ENCODE measurements at places on chromosomes 7 and 10.

DNA sequence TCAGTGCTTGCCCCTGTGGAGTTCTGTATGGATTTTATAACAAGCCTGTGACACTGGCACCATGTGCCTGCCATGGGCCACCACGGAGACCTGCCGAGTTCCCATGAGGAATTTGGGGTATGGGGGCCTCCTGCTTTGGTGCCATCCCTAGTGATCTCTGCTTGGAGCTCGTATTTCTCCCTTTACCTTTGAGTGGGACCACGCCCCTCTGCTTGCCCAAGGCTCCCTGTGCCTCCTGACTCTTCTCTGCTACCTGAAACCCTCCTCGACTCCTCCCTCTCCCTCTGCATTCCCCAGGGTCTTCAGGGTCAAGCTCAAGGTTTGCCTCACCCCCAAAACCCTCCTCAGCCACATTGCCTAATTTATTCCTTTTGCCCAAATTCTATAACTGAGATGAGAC is 225.0 kb downstream of the BUB3 start:
- no peak for DNase-seq

DNA sequence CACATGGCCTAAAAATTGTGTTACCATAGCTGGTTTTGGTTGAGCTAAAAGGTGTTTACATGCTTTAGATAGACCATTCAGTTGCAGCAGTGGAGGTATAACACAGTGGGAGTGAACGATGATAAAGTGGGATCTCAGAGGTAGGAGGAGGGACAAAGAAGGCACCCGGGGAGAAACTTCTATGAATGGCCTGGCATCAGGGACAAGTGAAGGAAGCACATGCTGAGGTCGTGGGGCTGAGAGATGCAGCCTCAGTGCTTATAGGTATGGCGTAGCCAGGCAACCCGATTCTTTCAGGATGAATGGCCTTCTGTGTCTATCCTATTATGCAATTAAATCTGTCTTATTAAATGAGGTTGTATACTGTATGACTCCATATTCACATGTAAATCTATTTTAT is 3.9 kb upstream of the CDK6 start:
- no peak for DNase-seq

- DNase-seq, result no peak
Observed at GRCh38 chr10:118542205-118542604, 53.2 kb downstream of the PRLHR start.

GRCh38 chr10:35606430-35606829 is 1.3 kb downstream of the GJD4 start:
- no peak for DNase-seq

GRCh38 chr10:31709476-31709875 is 219.2 kb downstream of the ARHGAP12 start:
- DNase-seq, result no peak

- DNase-seq, result no peak
Observed at GRCh38 chr10:89343089-89343767, 15.4 kb downstream of the IFIT3 start.

DNA sequence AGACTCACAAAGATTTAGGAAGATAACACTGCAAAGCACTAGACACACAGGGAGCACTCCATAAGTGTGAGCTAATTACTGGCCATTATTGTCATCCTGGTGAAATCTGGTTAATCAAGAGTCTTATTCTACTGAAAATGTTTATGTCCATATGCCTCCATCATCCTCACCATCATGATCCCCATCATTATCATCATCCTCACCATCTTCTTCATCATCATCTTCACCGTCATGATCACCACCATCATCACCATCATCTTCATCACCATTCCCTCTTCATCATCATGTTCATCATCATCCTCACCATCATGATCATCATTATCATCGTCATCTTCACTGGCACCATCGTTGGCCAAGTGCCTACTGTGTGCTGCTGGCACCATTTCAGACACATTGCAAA is 76.3 kb upstream of the CARD11 start:
- DNase-seq, result no peak

DNA sequence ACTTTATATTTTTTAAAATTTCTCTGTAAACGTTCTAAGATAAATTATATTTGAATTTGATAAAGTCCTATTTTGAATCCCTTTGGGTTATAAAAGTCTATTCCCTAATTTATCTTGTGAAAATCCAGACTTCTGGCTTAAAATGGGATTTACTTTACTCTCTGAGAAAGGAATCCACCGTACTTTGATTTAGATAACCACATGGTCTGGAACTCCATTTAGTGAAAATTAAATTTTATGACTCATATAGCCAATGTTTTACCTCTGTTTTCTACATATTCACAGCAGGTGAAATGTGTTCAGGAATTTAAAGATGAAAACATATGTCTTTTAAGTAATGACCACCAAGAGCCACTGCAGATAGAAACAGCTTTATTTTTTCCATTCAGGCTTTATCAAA is 141.8 kb upstream of the FGFR2 start:
- DNase-seq, result no peak

DNA sequence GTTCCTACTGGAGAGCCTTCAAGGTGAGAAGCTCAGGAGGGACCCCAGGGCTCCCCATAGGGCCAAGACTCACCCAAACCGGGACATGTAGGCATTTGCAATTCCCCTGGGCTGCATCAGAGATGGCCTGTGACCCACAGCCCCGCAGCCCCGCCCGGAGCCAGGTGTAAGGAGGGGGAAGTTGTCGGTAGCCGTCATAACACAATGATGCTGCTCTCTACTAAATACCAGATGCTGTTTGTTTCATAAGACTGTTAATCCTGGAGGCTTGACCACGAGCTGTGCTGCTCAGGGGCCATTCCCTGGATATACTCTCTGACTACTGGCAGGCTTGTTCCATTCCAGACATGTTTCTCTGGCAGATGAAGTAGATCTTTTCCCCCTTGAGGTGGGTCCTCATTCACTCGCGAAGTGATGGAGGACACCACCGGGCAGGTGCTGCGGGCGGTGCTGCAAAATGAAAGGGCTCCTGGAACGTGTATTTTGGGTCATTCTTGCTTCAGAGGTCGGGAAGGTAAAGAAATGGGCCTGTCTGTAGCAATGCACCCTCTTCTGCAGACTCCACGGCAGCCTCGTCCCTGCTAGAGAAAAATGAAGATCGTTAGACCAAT is 61.1 kb downstream of the MKI67 start:
- no peak for DNase-seq

- no peak for DNase-seq
Observed at GRCh38 chr7:127571741-127572505, 13.5 kb downstream of the GCC1 start.

DNA sequence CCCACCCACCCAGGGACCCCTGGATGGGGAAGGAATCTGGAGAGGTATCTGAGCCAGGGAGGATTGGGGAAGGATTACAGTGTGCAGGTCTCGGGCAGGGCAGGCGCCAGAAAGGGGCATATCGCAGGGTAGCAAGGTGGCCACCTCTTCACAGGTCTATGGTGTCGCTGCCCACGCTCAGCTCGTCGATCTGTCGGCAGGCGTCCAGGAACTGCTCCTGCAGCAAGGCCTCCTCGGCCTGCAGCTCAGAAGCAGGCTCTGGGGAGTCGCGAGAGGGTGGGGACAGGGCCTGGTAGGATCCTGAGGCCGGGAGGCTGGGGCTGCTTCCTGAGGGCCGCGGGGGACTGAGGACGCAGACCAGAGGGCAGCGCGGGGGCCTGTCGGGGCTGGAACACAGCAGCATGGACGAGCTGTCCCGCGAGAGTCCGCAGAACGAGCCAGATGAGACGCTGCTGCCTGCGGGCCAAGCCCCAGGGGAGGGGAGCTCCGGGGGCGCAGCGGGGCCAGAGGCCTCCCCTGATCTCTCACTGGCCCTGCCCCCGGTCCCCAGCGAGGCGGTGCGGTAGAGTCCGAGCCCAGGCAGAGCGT is 7.1 kb upstream of the RBM28 start:
- DNase-seq, result no peak

GRCh38 chr10:60795465-60796202 is 17.4 kb downstream of the CDK1 start:
- DNase-seq, result no peak

GRCh38 chr7:155585532-155585895 is 39.2 kb upstream of the CNPY1 start:
- no peak for DNase-seq

DNA sequence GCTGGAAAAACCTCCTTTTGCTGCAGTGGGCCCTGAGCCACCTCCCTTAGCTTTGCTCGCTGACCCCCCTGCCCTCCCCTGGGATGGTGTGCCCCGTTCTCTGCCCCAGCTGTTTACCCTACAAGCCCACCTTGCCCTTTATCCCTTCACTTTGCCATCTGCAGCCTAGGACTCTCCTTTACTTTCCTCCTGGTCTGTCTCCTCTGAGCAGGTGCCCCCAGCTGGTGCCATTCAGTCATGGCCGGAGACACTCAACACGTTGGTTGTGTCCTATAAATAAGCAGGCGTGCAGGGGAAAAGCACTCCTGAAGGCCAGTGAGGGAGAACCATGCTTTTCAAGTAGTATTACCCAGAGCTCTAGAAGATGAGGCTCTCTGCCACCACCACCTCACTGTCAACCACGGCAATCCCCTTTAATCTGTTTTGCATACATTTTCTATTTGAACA is 6.1 kb downstream of the RASSF4 start:
- no peak for DNase-seq

DNA sequence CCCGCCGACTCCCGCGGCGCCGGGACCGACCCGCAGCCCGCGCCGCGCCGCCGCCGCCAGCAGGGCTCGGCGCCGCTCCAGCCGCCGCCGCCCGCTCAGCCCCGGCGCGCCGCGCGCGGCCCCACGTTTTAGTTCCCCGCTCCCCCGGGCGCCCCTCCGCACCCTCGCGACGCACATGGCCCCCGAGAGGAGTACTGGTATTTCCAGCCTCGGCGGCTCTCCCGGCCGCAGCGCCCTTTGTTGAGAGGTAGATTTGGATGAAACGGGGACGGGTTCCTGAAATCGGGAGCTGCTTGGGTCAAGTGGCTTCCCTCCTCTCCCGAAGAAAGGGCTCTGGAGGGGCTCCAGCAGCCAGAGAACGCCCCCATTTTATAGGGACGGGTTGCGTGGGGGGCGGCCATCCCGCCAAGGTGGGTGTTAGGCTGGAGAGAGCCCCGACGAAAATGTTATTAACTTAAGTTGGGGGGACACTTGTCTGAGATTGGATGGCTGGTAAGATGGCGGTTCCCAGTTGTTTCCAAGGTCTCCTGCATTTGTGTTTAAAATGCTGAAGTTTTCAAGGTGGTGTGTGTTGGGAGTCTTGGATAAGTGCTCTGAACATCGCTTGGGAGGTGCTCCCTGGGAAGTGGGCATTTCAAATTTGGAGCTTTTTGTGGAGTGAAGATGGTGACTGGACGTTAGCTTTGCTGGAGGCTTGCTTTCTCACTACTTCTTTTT is 1.2 kb downstream of the BMI1 start:
- DNase-seq, result no peak

- no peak for DNase-seq
Observed at GRCh38 chr10:29329420-29329819, 40.5 kb downstream of the LYZL1 start.

Measured in cortex of kidney (tissue), 1 donor.